ENCODE measurements at places on chromosomes 5 and 9. TPM values are rescaled to one million over a fixed set of nuclear protein-coding genes. Genes with fewer than 3 reads are reported as not detected.

- no peak for DNase-seq
Measured at GRCh38 chr9:96565671-96566497, 53.8 kb downstream of the CDC14B start.

The SMIM3 gene
- 47.1 TPM for total RNA-seq

- DNase-seq, result peak; percentile 43
Measured at GRCh38 chr9:4955836-4956235, 29.2 kb upstream of the JAK2 start.

The ZFP37 gene
- total RNA-seq, result 3.7 TPM

The PCDHB9 gene
- 1.6 TPM for total RNA-seq

The PCDHA12 gene
- 1.5 TPM for total RNA-seq

DNA sequence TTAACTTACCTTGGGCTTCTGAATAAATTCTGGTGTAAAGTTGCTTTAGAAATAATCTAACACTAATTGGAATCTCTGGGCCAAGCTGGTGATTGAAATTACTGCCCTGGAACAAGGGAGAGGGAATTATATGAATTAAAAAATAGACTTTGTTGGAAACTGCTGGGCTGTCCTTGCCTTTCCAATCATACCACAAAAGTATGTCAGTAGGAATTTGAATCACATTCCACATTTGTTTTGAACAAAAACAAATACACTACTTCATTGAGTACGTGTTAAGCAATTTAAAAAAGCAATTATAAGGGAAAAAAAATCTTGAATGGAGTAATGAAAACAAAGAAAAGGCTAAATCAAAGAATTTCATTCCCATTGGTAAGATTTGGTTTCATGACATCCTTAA is 102.5 kb upstream of the SREK1 start:
- no peak for DNase-seq

The TOPORS gene
- total RNA-seq, result 29.9 TPM

DNA sequence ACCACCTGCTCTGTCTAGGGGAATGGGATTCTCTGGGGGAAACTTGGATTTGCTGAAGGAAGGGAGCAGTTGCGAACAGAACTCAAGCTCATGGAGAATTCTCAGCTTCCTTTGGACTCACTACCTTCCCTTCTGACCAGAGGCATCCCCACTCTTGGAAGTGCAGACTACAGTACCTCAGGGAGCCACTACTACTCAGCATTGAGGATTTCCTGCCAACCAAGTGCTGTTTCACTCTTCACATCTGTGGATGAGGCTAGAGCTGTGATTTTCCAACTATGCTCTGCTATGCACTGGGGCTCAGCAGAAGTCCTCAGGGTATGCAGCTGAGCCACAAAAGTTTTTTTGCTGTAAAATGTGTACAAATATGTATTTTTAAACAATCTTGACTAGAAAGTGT is 43.9 kb downstream of the MACROH2A1 start:
- no peak for DNase-seq

DNA sequence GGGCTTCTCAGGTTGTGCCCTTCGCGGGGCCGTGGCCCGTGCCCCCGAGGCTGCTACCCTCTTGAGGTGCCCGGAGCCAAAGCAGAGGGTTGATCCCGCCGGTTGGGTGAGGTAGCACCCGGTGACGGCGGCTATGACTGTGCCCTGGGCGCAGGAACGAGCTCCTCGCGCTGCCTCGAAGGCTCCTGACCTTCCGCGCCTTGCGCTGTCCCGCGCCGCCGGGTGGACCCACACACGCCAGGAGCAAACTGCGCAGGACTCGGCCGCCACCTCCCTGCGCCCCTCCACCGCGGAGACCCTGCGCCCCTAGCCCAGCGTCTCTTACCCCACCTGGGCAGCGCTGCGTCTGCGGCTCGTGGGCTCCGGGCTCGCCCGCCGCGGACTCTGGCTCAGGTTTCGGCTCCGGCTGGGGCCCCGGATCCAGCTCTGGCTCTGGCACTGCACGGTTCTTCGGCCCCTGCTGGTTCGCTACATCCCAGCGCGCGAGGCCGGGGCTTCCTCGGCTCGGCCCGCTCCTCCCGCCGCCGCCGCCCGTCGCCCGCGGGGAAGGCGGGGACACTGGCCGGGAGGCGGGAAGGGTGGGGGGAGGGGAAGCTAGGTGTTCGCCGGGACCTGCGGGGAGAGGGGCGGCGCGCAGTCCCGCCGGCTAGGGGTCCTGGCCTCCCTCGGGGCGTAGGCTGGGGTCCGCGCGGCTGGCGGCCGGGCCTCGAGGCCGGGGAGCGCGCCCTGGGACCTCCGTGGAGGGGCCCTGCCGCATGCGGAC is 5.4 kb upstream of the PITX1 start:
- DNase-seq, result peak; percentile 35

The EIF4E1B gene
- not detected for total RNA-seq

The PCDHB13 gene
- 2.1 TPM for total RNA-seq

DNA sequence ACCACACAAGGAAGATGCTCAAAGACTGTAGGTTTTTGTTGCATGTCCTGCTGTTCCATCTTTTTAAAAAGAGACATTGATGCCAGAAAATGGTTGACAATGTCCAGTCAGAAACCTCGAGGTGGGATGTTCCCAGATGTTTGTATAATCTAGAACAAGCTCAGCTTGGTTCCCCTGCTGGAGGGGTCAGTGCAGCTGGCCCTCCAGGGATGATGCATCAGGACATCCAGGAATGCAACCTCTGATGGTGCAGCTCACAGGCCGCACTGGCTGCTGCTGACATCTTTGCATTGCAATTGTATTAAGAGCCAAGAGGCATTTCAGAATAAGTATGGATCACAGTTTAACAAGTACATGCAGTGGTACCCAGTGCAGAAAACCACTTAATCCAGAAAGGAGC is 122.4 kb downstream of the MED10 start:
- no peak for DNase-seq

- no peak for DNase-seq
Measured at GRCh38 chr5:127186657-127187056, 103.9 kb upstream of the MEGF10 start.

DNA sequence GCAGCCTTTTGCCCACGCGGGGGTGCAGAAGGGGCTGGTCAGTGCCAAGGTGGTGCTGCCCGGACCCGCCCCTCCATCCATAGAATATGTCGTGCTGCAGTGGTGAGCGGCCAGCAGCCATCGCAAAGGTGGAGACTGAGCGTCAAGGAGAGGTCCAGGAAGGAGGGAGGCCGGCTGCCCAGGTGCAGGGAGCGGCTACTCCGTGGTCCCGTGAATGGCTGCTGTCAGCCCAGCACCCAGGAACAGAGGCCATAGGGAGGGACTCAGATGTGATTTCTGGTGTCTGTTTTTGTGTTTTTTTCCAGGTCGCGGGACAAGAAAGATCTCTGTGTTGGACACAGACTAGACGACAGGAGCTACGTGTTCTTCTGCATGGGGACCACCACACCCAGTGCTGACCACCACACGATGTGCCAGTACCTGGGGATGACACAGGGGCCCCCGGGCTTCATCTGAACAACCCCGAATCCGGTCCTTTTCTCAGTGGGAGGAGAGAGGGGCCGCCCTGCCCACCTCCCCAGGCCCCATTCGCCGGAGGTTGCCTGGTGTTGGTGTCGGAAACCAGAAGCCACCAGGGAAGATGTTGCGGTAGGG is 29.0 kb downstream of the PAEP start:
- no peak for DNase-seq

The CCNB1 gene
- total RNA-seq, result 1,008 TPM

DNA sequence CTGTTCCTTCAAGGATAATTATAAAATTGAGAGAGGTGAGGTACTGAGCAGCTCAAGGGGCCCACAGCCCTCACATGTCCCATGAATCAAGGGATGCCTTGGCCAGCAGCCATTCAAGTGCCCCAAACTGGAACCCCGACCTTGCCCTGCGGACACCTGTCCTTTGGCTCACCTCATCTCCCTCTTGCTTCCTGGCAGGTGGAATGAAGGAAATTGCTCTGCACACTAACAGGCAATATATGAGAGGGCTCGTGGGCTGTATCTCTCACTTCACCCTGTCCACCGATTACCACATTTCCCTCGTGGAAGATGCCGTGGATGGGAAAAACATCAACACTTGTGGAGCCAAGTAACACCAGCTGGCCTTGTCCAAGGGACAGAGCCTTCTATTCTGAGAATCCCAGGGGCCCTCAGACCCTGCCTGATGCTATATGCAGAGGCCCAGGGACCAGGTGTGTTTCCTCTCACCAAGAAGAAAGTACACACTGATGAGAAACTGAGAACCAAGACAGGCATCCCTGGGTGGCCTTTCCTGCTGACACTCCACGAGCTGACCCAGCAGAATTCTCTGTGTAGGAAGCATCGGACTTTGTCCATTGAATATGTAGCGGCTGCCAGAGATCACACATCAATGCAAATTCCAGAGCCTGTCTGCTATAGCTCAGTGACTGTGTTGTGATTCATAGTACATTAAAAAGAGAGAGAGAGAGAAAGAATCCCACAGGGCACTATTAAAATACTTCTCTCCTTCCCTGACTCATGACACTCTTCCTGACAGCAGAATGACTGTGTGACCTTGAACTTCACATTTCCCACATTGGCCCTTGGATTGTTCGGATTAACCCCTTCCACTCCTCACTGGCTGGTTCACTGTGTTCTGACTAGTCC is 92.6 kb downstream of the LIFR start:
- DNase-seq, result peak; percentile 81

The REEP2 gene
- total RNA-seq, result 12.3 TPM

DNA sequence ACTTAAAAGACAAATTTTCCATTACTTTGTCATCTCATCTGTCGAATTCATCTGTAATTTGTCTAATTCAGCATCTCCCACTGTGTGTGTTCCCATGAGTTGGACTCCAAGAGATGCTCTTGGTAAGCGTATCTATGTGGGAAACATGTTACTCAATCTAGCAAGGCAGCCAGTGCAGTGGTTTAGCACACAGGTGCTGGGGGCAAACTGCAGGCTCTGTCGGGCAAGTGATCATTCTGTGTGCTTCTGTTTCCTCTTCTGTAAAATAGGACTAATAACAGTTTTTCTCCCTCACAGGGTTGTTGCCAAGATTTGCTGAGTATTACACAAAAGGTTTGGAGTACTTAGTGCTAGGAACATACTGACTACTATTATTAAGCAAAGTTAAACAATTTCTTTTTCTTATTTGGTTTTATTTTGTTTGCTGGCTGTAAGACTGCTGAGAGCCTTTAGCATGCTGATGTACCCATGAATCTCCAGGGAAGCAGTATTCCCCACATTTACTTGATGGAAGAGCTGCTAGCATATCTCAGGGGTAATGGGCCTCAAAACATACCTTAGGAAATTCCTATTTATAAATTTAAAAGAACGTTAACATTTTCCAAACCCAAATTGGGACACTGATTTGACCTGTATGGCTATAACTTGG is 709 bp upstream of the GAPT start:
- no peak for DNase-seq

- DNase-seq, result no peak
Measured at GRCh38 chr9:19440823-19441580, 32.2 kb downstream of the ACER2 start.

DNA sequence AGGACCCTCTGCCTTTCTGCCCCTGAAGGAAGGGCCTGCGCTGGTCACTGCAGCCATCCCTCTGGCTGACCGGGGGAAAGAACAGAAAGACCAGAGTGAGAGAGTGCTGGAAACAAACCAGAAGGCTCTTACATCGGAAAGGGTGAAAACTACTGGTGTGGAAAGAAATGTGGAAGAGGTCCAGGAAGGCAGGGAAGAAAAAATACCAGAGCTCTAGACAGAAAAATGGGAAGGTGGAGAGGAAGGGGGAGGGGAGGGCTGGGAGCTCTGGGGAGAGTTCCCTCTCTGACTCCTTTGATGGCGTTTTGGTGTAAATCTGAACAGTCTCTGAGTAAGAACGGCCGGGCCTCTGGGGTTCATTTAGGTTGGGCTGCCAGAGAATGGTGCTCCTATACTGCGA is 47.7 kb downstream of the COL23A1 start:
- peak; percentile 73 for DNase-seq

GRCh38 chr5:130436430-130436829 is 532.2 kb downstream of the CHSY3 start:
- DNase-seq, result no peak

DNA sequence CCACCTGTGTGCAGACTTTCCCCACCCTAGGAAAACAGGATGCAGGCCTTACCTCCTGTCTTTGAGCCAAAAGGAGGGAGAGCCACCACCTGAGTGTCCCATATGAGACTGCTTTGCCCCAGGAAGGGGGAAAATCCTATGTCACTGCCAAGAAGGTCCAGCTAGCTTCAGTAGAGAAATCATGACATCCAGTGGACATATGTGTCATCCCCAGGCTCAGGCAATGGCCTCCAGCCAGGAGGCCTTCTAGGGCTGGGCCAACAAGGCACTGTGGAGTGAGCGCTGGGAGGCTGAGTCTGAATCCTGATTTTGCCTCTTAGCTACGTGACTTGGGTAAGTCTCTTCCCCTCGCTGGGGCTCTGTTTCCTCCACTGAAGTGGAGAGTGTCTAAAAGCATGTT is 60.2 kb downstream of the SMIM23 start:
- no peak for DNase-seq

The ARSI gene
- 4.5 TPM for total RNA-seq

DNA sequence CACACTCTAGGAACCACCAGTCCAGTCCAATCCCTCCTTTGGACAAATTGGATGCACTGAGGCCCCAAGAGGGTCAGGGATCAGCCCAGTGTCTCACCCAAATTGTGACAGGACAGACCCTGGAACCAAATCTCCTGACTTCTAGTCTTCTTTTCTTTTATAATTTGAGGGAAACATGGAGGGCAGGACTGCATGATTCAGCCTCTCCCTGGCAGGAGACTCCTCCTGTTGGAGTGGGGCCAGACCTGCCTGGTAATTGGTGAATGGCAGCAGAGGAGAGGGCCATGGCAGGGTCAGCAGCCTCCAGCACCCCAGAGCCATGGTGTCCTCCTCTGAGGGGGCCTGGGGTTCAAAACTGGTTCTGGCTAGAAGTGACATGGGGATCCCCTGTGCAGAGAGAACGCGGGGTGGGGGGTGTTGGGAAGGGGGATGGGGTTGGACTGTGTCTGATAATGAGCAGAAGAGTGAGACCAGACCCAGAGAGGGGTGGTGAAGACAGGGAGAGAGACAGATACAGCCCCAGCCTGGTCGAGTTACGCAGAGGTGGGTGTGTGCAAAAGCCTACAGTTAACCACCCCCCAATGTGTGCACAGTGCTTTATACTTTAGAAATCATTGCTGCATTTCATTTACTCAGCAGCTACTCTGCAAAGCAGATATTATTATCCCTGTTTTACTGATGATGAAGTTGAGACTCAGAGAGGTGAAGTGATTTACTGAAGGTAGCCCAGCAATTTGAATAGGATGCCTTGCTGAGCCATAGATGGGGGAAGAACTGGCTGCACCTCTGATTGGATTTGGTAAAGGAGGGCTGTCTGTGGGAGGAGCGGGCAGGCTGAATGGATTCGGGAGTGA is 3.8 kb upstream of the SYNPO start:
- DNase-seq, result peak; percentile 93

GRCh38 chr5:16467363-16468219 is 2.0 kb upstream of the ZNF622 start:
- DNase-seq, result peak; percentile 50

The PCDHAC2 gene
- total RNA-seq, result 1.2 TPM

- DNase-seq, result peak; percentile 65
Measured at GRCh38 chr9:113574441-113575262, 111.1 kb downstream of the RGS3 start.

GRCh38 chr9:16553869-16554540 is 316.5 kb downstream of the BNC2 start:
- DNase-seq, result no peak

The LCN6 gene
- not detected for total RNA-seq
